ENCODE measurements at places on chromosomes 7 and 10. TPM values are rescaled to one million over a fixed set of nuclear protein-coding genes. Genes with fewer than 3 reads are reported as not detected.

Gene SEPHS1
- 42.7 TPM for total RNA-seq

Gene UTF1
- not detected for total RNA-seq

Gene SLC26A5
- total RNA-seq: not detected

Gene CC2D2B
- 0.32 TPM for total RNA-seq

Gene METTL27
- 9.0 TPM for total RNA-seq

Gene FMC1
- 5.4 TPM for total RNA-seq

Gene ANKRD1
- total RNA-seq: 0.36 TPM

Gene CALHM3
- not detected for total RNA-seq

Gene KEL
- not detected for total RNA-seq

Gene TMEM106B
- total RNA-seq: 58.5 TPM

Gene LRRC17
- total RNA-seq: 4.9 TPM

Gene LMBR1
- total RNA-seq: 38.5 TPM

Gene TRIM73
- total RNA-seq: 0.24 TPM

Gene TMEM270
- total RNA-seq: not detected

Gene ACADSB
- 8.4 TPM for total RNA-seq

Gene EVX1
- not detected for total RNA-seq

Gene LAMB1
- total RNA-seq: 535 TPM

Gene NKX2-3
- total RNA-seq: not detected

Gene CPA2
- total RNA-seq: not detected

Gene TWIST1
- 322 TPM for total RNA-seq

Gene FRMD4A
- total RNA-seq: 12.1 TPM

Gene PIK3AP1
- total RNA-seq: not detected

Gene SUN3
- total RNA-seq: not detected

Gene MEST
- total RNA-seq: 24.3 TPM

Gene OR6V1
- not detected for total RNA-seq

Gene ACBD7
- 0.32 TPM for total RNA-seq

Gene FEZF1
- total RNA-seq: not detected

Gene CTAGE8
- total RNA-seq: 1.6 TPM

Gene PHKG1
- total RNA-seq: 3.8 TPM

Gene SFTPA2
- not detected for total RNA-seq

Gene ZNF33A
- 11.3 TPM for total RNA-seq

Gene PON3
- total RNA-seq: 2.2 TPM

Gene AS3MT
- 9.9 TPM for total RNA-seq

Gene PNLIPRP3
- not detected for total RNA-seq

Measured in hair follicle dermal papilla cell (primary cell).